ENCODE measurements at places on chromosomes 1 and 21. TPM values are rescaled to one million over a fixed set of nuclear protein-coding genes. Genes with fewer than 3 reads are reported as not detected.

DNA sequence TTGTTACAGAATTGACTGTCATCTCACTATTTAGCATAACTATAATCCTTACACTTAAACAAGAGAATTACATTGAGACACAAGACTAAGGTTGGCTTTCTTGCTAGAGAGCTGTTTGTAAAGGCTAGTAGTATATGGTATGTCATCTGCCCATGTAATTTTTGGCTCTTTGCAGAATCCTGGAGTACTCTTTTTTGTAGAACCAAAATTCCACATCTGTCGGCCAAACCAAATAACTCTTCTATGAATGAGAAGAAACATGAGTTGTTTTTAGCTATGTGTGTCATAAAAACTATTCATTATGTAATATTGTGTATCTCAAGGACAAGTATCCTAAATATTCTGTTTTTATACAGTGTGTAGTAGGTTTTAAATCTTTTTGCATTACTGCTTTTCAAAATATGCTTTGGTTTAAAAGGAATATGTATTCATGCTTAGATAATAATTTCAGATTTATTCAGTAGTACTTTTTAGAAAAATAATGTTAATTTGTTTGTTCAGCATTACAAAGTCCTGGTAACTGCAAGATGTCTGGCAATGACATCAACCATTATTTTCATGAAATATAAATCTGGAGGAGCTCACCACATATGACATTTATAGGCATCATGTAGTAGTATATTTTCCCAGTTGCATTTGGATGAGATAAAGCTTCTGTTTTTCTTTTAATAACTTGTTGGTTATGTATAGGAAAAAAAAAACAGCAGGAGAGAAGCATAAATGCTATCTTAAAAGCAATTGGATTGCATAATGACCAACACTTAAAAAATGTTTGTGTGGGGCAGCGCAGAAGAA, 159.8 kb downstream of the HS2ST1 start:
- no peak for DNase-seq

DNA sequence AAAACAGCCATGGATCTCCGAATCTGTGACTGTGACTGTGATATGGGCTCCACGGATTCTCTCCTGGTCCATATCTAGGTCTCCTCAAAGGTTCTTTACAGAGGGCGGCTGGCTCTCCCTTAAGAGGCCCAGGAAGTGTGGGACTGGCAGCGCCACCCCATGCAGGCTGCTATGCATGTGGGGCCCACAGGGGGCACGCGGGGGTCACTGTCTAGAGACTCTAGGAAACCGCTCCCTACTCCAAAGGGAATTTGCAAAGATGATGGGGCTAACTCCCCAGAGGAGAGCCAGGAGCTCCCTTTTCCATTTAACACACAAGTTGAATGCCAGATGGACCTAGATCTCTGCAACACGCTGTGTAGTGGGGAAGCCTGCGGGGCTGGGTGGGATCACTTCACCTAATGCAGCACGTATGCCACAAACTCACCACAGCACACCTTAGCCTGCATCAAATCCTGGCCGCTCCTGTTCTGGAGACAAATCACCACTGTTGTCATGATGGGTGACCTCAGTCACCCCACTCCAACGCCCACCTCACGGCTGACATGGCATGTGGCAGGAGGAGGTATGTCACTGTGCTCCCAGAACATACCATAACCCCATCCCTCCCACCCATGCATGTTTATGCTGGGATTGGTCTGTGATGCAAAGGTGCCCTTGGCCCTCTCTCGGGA, 61.7 kb downstream of the SLC45A1 start:
- DNase-seq: no peak

The NFASC gene
- total RNA-seq: 0.33 TPM

The ENO1 gene
- total RNA-seq: 2,573 TPM

The ADAM30 gene
- total RNA-seq: not detected
